ENCODE measurements at places on chromosomes 5 and 9.

DNA sequence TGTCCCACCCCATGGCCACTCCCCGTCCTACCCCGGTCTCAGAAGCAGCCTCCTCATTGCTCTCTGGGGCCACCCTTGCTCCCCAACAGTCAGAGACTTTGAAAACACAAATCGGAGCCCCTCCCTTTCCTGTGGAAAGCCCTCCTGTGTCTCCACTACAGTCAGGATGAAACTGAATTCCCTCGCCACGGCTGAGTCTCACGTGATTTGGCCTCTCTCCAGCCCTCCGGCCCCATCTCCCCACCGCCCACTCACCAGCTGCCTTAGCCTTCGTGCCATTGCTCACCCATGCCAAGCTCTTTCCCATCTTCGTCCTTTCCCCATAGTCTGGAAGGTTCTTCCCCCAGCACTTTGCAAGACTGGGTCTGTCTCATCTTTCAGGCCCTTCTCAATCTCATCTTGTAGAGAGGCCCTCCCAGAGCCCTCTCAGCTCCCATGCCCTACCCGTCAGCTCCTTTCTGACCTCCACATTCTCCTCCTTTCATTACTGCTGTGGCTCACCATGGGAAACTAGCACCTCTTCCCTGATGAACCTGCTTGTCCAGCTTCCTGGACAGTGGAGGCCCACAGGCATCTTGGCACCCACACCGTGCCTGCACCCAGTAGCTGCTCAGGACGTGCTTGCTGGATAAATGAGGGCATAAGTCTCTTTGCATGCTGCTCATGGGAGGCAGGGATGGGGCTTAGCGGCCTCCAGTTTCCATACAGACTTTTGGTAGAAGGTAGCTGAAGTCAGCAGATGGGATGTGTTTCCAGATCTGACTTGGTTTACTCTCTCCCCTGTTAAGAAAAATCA is 126.4 kb upstream of the COL5A1 start:
- peak; percentile 47 for DNase-seq

- DNase-seq = no peak
Measured at GRCh38 chr5:143432658-143433239, 29.3 kb upstream of the NR3C1 start.

DNA sequence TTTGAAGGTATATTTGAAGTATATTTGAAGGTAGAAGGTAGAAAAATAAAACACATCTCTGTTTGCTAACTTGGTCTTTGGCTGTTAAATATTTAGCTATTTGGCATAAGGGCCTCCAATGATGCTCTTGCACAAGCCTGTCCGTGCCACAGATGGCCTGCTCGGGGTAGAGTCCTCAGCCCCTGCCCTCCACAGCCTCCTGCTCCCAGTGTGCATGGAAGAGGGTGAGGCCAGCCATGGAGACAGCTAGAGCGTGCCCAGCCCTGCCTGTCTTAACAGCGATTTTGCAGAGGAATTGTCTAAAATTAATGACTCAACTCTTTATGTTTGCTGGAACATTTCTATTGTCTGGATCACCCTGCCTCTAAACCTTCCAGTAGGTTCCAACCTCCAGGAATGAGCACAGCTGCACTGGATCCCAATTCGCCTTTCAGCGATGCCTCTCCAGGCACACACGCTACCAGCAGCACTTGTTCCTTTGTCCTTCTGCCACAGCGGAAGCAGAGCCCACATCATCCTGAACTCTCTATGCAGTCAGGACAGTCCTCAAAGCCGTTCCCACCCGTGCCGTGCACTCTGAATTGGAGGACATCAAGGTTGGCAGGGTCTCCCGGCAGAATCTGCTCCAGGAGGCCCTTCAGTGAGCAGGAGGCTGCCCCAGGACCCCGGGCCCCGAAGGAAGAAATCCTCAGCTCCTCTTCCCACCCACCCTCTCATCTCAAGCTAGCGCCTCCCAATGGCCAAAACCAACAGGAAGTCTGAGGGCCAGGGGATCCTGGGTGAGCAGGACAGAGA is 254.0 kb upstream of the IRX1 start:
- DNase-seq = no peak

DNA sequence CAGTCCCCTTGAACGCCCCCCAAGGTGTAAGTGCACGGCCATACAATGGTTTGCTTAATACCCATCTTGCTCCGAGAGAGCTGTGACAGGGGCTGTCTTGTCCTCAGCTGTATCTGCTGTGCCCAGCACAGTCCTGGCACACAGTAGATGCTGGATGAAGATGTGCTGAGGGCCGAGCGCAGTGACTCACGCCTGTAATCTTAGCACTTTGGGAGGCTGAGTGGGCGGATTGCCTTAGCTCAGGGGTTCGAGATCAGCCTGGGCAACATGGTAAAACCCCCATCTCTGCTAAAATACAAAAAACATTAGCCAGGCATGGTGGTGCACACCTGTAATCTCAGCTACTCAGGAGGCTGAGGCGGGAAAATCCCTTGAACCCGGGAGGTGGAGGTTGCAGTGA is 53.6 kb downstream of the C9orf50 start:
- DNase-seq = no peak

DNA sequence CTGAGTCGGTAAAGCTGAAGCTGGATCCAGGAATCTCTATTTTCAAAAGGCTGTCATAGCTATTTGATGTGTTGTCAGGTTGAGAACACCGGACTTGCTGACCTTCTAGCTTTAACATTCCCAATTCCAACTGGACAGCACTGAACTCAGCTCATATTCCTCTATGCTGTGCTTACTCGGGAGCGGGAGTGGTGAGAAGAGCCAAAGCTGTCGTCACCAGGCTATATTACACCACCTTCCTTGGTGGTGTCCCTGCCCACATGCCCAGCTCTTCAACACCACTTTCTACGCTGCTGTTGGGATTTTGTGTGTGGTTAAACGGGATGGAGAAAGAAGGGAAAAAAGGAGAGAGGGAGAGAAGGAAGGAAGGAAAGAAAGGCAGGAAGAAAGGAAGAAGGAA is 653.6 kb downstream of the RAB3C start:
- no peak for DNase-seq

DNA sequence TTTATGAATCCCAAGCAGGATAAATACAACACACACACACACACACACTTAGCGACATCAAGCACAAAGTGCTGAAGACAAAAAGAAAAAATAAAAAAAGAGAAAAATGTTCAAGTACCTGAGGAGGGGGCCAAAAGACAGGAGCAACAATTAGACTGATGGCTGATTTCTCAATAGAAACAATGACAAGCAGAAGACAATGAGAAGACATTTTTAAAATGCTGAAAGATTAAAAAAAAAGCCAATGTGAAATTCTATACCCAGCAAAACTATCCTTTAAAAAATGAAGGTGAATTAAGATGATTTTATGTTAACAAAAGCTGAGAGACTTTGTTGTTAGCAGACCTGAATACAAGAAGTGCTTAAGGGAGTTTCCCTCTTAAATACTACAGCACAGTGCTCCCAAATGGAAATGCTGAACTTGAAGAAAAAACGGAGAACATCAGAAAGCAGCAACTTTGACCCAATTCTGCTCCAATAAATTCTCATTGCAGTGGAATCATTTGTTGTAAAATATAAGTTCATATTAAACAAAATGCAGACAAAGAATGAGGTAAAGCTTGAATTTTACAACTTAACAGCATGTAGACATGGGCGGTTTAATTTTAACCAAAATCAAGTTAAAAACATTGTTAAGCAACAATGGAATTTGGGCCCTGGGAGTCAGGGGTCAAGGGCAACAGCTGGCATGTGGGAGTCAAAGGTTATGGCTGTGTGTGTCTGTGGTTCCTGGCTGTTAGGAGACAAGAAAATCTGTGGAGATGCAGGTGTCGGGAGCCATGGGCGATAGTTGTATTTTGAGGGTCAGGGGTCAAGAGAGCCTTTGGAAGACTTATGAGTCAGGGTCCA is 776 bp upstream of the RANBP17 start:
- no peak for DNase-seq

DNA sequence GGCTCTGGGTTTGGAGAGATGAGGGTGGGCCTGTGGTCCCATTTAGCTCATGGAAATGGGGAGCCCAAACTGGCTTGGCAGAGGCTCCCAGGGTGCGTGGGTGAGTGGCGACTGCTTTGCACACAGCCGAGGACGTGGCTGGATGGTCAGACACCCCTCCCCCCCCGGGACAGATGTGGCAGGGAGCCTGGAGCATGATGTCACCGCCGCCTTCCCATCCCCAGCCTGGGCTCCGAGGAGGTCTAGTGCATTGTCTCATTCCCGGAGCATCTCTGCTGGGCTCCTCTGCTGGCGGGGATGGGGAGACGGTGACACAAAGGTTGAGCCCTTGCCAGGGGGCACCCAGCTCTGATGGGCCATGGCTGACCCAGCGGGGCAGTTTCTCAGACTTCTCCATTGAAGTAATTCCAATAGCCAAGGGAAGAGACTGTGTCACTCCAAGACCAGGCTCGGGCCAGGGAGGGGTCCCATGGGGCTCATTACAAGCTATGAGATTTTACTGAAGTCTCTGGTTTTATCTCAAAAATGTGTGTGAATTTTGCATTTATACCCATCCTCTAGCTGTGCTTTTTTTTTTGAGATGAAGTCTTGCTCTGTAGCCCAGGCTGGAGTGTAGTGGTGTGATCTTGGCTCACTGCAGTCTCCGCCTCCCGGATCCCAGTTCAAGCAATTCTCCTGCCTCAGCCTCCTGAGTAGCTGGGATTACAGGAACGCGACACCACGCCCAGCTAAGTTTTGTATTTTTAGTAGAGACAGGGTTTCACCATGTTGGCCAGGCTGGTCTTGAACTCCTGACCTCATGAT is 36.1 kb downstream of the HMCN2 start:
- DNase-seq = peak; percentile 91

- DNase-seq = no peak
Measured at GRCh38 chr5:1159774-1160406, 41.5 kb upstream of the SLC6A19 start.

- DNase-seq = peak; percentile 9
Measured at GRCh38 chr9:112601636-112602035, 115.0 kb downstream of the KIAA1958 start.

- DNase-seq = no peak
Measured at GRCh38 chr9:31733166-31733565, 651.3 kb upstream of the ACO1 start.

GRCh38 chr5:179417696-179418095 is 72.4 kb upstream of the ADAMTS2 start:
- no peak for DNase-seq

- DNase-seq = no peak
Measured at GRCh38 chr9:136300016-136300545, 3.8 kb downstream of the CCDC187 start.

- DNase-seq = no peak
Measured at GRCh38 chr5:151097820-151098767, 17.3 kb upstream of the TNIP1 start.

- no peak for DNase-seq
Measured at GRCh38 chr9:137037483-137037882, 5.6 kb upstream of the FUT7 start.

DNA sequence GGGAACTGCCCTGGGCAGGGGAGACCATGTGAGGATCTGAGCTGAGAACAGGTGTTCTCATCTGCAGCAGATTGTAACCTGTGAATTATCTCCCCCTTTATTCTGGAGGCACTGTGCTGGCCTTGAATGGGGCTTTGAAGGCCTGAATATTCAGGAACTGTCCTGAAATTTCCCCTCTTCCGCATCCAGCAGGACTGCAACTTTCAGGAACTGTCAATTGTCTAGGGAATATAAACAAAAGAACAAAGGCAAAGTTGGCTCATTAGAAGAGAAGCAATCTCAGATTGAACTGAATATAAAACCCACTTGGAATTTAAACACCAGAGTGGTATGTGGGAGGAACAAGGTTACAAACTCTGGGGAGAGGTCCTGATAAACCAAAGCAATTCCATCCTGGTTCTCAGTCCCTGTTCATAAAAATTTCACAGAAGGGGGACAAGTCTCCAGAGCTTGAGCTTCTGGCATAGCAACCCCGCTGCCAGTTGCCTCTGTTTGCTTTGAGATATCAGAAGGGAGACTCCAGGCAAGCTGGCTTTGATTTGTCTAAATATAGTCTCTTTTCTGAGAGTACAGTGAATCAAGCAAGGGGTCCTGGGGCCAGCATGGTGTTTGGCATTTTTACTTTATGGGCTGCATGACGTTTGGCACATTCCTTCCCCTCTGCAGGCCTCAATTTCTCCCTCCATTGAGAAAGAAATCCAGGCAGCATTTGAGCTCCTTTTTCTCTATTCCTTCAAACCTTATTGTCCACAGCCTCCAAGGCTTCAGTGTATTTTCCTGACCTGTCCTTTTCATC is 47.5 kb downstream of the ADRB2 start:
- no peak for DNase-seq

DNA sequence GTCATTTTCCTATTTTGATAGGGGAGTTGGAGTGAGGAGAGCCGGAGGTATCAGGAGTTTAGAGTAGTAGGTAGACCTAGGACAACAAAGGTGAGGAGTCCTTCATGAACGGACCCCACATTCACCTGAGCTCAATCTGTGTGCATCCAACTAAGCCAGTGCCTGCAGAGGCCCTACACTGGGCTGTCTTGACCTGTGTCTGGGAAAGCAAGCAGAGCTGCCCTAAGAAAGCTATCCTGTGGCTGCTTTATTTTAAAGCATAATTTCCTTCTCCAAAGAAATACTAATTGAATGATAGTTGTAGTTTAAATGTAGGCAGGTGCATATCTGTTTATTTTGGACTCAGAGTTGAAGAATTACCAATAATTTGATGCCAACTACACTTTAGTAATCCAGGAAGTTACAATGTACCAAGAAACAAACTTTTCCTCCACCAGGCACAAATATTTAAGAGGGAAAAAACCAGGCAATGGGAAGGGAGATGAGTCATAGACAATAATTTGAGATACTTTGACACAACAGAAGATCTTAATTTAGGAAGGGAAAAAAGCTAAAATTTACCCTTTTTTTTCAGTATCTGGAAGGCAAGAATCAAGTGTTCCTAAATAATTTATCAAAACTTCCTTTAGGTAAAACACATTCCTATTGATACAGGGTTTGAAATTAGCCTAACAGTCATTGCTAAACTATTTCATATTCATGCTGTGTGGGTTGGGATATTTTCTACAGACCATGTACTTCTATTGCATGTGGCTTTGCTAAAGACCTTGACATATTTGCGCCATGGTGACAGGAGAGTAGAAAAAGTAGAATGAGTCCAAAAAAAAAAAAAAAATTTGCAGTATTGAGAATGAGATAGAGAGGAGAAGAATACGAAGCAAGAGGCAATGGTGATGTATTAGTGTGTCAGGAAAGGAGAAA is 376.6 kb upstream of the TUSC1 start:
- DNase-seq = peak; percentile 30

DNA sequence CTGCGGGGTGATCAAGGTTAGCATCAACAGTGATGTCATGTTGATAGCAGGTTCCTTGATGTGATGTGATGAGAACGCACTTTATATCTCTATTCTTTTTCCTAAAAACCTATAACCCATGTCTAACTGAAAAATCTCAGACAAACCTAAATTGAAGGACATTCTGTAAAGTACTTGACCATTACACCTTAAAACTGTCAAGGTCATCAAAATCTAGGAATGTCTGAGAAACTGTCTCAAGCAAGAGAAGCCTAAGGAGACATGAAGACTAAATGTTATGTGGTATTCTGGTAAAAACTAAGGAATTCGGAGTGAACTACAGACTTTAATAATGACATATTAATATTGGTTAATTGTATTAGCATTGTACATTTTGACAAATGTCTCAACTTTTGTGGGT is 170.0 kb downstream of the AOPEP start:
- DNase-seq = no peak

Measured in GM03348 (cell line).